Left renal cortex interstitium (tissue), 4 donors: ENCODE measurements at places on chromosomes 2 and 18.

- no peak for DNase-seq
Measured at GRCh38 chr2:101012706-101013181, 10.7 kb downstream of the RPL31 start.

DNA sequence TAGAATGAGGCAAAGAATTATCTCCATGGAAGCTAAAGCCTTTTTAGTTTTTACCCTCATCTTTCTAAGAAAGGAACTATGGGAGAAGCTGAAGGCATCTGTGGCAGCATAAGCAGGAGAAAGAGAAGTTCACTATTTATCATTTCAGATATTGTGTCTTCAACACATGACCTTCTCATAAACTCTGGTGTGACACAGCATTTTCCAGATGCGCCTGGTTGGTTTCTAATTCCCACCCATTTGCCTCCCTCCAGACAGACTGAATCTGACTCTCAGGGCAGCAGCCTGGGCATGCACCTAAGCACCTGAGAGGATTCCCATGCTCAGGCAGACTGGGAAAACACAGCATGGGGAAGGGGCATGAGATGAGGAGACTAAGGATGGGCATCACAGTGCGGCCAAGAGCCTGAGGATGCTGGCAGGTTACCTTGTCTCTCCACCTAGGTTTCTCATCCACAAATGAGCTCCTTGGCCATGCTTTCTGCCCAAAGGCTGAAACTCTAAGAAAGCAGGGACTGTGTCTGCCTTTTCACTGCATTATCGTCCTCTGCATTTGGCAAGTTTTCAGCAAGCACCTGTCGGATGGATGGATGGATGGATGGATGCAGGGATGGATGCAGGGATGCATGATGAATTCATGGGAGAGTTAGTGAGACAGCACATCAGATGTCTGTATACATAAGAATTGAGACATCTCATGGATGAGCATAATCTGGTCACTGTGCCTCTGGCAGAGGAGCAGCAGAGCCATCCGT is 28.8 kb upstream of the SULT1C4 start:
- no peak for DNase-seq

GRCh38 chr2:110793034-110793433 is 60.7 kb downstream of the ACOXL start:
- DNase-seq = no peak

DNA sequence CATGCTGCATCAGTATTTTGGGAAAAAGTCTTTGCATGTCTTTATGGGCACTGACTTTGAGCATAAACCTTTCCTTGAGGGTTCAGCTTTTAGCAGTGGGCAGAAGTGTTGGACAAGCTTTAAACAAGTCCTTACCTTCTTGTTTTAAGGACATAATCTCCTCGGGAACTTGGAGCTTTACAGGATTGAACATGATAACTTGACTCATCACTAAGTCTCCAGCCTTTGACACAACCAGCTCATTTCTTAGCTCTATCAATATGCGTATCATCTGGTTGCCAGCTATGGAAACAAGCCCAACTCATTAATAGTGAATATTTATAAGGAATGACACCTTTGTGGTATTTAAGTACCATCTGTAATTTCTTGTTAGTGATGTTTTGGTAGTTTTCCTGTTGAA is 21.0 kb upstream of the RAB27B start:
- DNase-seq = no peak

DNA sequence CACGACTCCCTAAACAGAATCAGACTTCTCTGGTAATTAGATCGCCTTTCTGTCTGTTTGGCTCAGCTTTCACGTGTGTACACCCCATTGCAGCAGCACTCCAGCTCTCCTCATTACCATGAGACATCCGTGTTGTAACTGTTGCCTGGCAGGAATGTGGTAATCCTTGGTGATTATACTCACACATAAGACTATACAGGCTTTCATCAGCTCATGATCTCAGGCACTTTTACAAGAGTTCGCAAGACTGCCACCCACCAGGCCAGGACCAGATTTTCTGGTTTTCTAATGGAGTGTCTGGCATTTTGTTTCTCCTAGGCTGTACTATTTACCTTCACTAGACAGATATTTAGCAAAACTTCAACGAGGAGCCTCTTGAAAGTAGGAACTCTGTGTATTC is 50.2 kb downstream of the ACVR1 start:
- no peak for DNase-seq

GRCh38 chr2:148201075-148202004 is 180.4 kb downstream of the MBD5 start:
- DNase-seq = no peak

GRCh38 chr2:112600634-112601033 is 16.2 kb downstream of the CHCHD5 start:
- no peak for DNase-seq

GRCh38 chr2:58574873-58575272 is 333.7 kb upstream of the FANCL start:
- DNase-seq = no peak

GRCh38 chr2:8230466-8230865 is 451.4 kb upstream of the ID2 start:
- DNase-seq = no peak

GRCh38 chr2:24820598-24821432 is 27.6 kb downstream of the CENPO start:
- DNase-seq = no peak

DNA sequence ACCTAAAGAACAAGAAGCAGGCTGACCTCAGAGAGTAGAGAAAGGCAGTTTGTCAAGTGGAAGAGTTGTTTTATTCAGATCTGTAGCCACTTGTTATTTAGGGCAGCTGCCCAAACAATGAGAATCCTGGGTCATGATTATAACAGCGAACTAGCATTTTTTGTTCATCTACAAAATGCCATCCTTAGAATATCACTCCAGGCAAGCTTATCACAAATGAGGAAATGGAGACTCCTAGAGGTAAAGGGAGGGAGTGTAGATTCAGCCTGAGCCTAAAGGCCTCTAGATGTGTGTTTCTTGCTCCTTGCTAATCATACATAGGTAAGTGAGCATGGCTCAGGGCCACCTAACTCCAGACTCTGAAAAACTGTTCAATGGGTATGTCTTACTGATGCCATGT is 126.1 kb downstream of the HNMT start:
- no peak for DNase-seq
